NCI-H1105 treated with DMSO at 0.1 percent for 48 hours (cell line): ENCODE measurements at places on chromosomes 2 and 18.

DNA sequence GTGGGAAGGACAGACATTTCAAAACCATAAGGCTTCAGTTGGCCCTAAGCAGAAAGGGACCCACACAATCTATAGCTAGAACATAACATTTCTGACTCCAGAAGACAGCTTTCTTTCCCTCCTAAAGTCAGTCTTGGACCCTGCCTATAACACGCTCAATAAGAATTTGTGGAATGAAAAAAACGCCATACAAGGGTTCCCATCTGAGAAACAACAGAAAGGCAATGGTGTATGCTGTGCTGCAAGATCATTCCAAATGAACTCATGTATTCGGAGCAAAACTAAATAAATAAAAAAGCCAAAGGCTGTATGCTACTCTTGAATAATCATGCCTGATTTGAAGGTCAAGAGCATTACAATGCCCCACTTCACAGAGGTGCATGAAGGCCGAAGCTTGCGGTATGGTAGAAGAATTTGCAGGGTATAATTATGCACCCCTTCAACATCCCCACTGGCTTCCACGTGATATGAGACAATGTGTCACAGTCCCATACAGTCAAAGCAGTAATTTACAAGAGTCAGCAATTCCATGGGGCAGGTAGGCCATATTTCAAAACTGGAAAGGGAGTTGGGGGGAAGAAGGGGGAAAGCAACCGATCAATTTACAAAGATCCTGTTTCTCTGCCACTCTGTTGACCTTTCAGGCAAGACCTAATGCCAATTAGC is 61.4 kb upstream of the SLC14A2 start:
- no peak for DNase-seq

DNA sequence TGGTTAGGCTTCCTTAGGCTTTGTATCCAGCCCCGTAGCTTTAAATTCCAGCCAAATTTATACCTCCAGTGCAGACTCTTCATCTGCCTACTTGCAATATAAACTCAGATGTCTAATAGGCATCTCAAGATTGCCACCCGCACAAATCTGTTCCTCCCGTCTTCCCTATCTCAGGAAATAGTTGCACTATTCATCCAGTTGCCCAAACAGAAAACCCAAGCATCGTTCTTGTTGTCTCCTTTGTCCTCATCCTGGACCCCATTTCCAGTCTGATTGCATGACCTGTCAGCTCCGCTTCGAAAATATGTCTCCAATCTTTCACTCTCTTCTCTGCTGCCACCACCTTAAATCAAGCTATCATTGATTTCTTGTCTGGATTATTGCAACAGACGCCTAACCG is 2.3 kb downstream of the FKBP1B start:
- DNase-seq, result no peak

DNA sequence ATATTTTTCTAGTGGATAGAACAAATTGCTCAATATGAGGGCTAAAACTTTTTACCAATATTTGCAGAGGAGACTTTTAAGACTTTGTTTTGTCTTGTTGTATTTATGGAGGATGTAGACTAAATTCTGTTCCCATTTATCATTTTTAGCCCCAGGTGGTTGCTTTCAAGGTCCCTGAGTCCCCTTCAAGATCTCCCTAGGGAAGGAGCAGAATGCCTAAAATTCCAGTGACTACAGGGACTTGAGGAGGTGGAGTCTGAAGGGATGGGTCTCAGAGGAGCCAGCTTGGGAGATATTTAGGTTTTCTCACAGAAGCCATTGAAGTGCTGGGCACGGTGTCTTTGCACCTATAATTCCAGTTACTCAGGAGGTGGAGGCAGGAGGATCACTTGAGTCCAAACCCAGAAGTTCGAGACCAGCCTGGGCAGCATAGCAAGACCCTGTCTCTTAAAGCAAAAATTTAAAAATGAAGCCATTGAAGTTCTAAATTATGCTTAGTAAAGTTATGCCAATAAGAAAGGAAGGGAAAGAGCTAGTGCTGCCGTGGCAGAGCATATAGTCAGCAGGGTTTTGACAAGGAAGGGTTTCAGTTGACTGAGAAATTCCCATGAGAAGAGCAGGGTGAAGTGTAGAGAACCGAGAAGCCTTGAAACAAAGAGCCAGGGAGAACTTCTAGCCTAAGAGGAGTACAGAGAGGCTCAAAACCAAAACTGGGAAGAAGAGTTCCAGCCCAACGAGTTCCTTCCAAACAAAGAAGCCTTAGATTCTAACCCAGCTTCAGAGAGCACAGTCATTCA is 43.4 kb downstream of the COMMD1 start:
- no peak for DNase-seq

DNA sequence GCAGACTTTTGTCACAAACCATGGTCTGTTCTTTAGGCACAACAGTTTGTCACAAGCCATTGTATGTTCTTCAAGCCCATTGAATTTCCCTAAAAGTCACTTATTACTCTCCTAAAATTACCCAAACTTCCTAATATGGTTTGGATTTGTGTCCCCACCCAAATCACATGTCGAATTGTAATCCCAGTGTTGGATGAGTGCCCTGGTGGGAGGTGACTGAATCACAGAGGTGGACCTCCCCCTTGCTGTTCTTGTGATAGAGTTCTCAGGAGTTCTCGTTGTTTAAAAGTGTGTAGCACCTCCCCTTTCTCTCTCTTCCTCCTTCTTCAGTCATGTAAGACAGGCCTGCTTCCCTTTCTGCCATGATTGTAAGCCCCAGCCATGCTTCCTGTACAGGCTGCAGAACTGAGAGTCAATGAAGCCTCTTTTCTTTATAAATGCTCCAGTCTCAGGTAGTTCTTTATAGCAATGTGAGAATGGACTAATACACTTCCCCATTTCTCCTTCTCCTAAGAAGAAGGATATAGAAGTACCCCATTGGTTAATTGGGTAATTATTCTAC is 11.2 kb upstream of the GYPC start:
- no peak for DNase-seq

- DNase-seq, result no peak
Observed at GRCh38 chr2:191625016-191625415, 52.9 kb upstream of the NABP1 start.

- DNase-seq, result no peak
Observed at GRCh38 chr18:78738076-78738690, 241.4 kb upstream of the SALL3 start.

DNA sequence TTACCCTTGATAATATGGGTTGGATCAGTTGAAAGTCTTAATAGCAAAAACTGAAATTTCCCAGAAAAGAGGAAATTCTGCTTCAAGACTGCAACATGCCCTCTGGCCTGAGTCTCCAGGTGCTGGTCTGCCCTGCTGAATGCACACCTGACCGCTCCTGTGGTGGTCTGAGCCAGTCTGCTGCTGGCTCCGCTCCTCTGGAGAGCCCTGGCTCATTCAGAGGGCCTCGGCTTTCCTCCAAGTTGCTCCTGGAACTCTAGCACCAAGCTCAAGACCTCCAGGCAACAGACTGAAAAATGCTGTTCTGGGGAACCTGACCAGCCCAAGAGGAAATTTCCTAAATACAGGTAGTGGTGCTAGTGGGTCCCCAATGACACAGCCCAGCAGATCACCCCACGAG is 64.8 kb downstream of the DIPK1C start:
- no peak for DNase-seq

DNA sequence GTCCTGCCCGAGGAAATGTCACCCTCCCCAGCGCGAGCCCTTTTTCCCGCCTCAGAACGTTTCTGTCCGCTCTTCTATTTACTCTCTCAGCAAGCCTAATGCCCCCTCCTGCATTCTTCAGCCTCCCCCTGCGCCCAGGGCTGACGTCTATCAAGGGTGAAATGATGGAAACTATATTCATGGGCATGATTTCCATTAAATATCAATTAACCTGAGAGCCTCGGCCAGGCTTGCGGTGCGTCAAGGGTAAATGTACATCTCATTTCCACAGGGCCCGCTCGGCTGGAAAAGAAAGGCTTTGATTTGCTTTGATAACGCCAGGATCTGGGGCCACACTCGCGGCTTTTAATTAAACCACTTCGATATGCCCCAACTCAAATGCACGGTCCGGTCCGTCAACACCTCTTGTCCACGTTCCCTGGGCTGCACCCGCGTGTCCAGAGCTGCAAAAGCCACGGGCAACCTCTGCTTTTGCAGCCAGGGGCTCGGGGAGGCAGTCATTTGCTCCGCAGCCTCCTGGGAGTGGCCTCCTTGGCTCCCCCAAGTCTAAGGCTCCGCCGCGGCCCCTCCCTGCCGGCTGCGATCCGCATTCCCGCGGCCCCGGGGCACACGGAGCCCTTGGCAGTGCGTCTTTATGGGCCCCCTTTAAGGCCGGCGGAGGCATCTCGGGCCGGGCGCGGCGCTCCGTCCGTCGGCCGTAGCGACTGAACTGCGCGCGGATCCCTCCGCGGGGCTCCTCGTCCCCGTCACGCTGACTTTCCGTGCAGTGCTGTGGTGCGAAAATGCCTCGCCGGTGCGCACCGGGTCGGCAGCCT is at the start of gene HOXD8:
Gene HOXD8, plus strand, starts transcription at position 724 of the 815 bp plus-strand sequence. CDS start 662 bp downstream, outside the sequence.
- no peak for DNase-seq

DNA sequence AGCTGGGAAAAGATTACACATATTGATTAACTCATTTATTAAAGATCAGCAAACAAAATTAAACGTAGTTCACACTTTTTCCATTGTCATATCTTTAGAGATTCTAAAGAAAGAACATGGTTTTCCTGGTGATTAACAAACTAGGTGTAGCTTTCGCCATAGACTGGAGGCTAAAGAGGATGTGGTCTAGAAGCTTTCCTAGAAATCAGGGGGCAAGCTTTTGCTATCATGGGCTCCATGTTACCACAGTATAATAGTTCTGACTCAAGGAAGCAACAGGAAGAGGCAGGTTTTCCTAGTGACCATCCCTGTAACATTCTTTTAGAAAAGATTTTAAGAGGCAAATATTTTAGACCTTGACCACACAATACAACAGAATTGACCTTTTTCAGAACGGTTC is 232.7 kb downstream of the METTL4 start:
- DNase-seq, result no peak

DNA sequence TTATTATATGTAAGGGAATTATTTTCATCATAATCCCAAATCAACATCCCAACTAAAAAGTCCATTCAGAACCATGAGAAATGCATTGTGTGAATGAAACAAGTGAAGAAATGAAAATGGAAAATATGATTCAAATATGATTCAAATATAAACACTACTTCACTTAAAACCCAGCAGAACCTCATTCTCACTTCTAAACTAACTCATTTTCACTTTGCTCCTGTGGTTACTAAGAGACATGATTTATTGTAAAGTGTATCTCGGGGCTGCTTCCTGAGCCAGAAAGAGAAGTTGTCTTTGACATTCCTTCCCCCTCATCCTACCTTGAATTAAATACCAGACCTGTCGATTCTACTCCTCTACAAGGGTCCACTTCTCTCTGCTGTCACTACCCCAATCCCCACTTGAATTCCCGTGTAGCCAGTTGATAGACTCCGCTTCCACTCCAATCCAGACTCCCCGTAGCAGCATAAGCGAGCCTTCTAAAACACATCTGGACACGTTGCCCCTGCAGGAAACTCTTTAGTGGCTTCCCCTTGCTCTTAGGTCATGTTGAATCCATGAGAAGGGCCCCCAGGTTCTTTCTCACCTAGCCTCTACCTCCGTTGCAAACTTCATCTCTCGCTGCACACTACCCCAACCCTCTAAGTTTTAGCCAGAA is 697.0 kb upstream of the ID2 start:
- DNase-seq, result no peak

- DNase-seq, result no peak
Observed at GRCh38 chr2:218618102-218618860, 10.6 kb downstream of the PLCD4 start.

- no peak for DNase-seq
Observed at GRCh38 chr2:184769686-184770085, 171.4 kb downstream of the ZNF804A start.

DNA sequence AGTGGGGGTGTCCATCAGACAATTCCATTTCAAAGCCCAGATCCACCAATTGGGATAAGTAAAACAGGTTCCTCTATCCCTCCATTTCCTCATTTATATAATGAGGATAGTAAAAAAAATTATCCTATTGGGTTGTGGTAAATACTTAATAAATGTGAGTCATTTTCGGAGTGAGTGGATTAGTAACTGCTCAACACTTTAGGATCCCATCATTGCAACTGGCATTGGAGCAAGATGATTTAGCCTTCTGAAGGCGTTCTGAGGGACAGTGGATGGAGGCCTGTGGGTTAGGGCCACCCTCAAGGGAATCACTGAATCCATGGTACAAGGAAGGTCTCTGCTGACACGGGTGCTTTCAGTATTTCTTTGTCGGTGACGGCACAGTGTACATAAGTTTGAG is 108.6 kb upstream of the FZD7 start:
- DNase-seq, result no peak

DNA sequence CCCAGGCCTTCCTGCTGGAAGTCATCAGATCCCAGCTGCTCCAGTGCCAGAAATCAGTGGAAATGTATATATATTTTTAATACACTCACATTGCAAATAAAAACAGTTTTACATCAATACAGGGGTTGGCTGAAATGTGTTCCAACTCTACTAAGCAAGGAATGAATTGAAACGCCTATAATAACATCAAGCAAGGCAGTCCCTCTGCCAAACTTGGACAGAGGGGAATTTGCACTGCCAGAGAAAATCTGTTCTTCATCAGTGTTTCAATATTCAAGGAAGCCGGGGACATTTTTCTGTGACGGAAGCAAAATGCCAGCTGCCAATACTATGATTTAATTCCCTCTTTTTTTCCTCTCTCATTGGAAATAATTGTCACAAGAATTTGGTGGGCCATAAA is 335.3 kb downstream of the TNS1 start:
- DNase-seq, result no peak

- no peak for DNase-seq
Observed at GRCh38 chr2:49288902-49289700, 134.8 kb upstream of the FSHR start.

DNA sequence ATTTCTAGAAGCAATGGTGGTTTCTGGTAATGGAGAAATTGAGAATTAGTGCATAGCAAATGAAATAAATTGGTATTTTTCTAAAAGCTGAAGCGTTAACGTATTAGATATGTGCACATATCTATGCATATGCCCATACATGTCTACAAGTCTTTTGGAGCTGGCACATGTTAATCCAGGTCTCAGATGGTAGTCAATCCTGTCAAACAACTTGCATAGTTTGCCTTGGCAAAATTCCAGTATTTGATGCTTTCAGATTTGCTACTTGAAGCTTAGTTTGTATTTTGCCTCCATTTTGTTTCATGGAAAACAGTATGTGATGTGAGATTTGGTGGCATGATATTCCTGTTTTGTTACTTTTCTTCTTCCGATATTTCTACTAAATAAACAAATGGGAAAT is 304.6 kb downstream of the PARD3B start:
- DNase-seq, result peak; percentile 72

DNA sequence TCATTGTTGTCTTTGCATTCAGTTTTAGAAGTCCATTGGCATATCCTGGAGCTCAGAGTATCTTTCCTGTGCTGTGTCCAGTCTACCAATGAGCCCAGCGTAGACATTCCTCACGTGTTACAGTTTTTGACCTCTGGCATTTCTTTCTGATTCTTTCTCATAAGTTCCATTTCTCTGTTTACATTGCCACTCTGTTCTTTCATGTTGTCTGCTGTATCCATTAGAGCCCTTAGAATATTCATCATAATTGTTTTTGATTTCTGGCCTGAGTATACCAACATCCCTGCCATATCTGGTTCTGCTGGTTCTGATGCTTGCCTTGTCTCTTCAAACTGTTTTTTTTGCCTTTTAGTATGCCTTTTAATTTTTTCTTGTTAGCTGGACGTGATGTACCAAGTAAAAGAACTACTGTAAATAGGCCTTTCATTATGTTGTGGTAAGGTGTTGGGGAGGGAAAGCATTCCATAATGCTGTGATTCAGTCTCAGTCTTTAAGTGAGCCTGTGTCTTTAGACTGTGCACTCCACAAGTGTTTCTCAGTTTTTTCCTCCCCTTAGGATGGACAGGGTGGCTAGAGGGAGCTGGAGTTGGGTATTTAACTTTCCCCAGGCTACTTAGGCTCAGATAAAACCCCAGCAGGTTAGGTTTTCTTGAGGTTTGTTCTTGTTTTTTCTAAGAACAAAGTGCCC is 35.6 kb downstream of the CEP192 start:
- no peak for DNase-seq
